Activated CD4-positive, alpha-beta T cell treated with anti-CD3 and anti-CD28 coated beads, Interleukin-2, amount 10 ng/mL, durations not matched to agents 7 days and 5 days (primary cell): ENCODE measurements at places on chromosomes 11 and 22. TPM values are rescaled to one million over a fixed set of nuclear protein-coding genes. Genes with fewer than 3 reads are reported as not detected.

The SCO2 gene
- total RNA-seq: 2.8 TPM

The OPCML gene
- total RNA-seq: not detected

The NCAM1 gene
- 0.15 TPM for total RNA-seq

DNA sequence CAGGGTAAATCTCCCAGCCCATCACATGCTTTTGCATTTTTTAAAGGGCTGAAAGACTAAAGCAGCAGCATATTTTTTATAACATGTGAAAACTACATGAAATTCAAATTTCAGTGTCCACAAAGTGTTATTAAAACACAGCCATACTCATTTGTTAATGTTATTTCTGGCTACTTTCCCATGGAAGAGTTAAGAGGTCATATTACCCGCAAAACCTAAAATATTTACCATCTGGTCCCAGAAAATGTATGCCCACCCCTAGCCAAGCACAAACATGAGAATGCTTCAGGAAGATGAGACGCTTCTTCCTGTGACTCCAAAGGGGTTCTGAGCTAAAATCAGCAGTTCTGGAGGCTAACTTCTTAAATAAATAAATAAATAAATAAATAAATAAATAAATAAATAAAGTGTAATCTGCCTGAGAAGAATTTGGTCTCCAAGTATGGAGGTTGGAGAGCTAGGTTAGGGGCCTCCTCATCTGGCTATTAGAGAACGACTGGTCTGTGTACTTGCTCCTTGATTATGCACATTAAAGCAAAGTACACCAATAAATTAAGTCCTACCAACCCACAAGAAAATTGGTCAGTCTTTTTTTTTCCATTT is 9.7 kb downstream of the IMMP1L start:
- no peak for DNase-seq

- no peak for DNase-seq
These were observed 643.4 kb downstream of the JRKL start for GRCh38 chr11:97033178-97033577.

GRCh38 chr11:111299101-111300026 is 1.0 kb downstream of the POU2AF3 start:
- no peak for DNase-seq

The SYVN1 gene
- 40.5 TPM for total RNA-seq

The RASL10A gene
- 0.37 TPM for total RNA-seq

DNA sequence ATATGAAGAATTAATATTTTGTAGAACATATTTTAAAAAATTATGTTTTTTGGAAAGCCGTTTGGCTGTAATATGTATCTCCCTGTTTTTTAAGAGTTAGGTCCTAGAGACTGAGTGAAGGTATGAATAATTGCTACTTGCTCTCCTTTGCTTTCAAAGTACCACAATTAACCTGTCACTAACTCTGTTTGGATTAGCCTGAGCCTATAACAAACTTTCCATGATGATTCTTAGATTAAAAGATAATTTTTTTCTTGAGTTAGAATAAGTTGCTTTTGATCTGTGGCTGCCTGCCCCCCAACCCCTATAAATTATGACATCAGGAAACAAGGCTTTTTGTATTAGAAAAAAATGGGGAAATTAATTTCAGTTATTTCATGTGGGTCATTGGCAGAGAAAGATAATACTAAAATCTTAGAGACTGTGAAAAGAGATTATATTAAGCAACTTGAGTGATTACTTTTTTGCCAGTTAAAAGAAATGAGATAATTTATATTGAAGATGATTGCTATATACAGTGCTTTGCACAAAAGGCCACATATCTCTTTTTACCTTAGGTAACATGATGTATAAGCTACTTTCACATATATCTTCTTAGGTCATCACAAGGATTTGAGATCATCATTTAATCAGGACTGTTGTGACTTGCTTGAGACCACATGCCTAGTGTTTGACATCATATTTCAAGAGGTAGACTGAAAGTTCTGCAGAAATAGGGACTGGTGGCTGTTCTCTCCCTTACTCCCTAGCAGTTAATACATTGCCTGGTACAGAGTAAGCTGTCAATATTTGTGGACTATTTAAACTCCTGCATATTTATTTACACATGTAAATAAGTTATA is 9.6 kb downstream of the MTMR3 start:
- no peak for DNase-seq
